ENCODE measurements at places on chromosomes 12 and 14.

DNA sequence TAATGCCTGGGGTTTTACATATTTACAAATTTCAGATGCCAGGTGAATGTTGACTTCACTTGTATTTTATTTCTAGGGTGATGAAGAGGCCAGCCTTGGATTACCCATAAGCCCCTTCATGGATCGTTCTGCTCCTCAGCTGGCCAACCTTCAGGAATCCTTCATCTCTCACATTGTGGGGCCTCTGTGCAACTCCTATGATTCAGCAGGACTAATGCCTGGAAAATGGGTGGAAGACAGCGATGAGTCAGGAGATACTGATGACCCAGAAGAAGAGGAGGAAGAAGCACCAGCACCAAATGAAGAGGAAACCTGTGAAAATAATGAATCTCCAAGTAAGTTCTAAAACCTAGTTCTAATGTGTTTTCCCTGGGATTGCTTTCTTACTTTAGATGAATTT is 41.3 kb upstream of the SLCO1C1 start:
- no peaks in the 10 kb centered on the region for H3K27me3 ChIP-seq
- H3K36me3 ChIP-seq = peaks cover 50% of the 10 kb centered on the region
- H3K4me1 ChIP-seq = no peaks in the 10 kb centered on the region

GRCh38 chr14:70086685-70087379 is 101.9 kb downstream of the SLC8A3 start:
- DNase-seq = no peak
- no peaks in the 10 kb centered on the region for H3K27me3 ChIP-seq
- H3K27ac ChIP-seq = no peak overlapping the region
- H3K4me1 ChIP-seq = no peaks in the 10 kb centered on the region
- H3K36me3 ChIP-seq = no peaks in the 10 kb centered on the region
- no peak overlapping the region for H3K4me3 ChIP-seq

DNA sequence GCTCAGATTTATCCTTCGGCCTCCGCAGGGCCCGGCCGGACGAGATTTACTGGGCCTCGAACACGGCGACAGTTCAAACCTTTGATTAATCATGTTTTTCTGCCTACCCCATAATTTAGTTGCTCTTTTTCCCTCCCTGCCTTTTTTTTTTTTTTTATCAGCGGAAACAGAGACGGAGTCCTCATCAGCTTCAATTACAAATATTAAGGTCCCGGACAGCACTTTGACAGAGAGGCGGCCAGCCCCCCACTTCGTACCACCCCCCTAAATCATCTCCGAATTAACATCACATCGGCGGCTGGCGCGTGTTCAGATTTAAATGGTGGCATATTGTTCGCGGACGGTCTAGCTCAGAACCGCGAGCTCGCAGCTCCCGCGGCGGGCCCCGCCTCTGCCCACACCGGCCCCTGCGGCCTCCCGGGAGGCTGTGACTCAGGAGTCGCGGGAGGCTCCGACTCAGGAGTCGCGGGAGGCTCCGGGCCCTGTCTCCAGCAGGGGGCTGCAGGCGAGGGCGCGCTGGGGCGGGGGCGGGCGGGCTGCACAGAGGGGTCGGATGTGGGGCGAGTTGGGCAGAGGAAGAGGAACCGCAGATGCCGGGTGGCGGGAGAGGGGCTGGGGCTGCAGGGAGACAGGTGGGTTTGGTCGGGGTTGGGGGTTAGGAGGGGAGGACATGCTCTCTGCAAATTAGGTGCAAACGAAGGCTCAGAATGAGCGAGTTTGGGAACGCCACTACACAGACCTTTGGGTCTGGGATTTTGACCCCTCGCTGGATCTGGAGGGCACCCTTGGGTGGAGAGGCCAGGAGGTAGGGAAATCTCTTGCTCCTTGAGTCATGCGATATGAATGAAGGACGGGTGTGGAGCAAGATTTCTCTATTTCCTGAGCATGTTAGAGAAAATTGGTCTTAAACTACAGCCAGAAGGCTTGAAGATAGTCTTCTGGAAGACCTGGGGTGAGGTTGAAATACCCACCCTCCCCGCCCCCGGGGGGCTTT is 19.6 kb upstream of the ATP5MC2 start:
- no peaks in the 10 kb centered on the region for H3K36me3 ChIP-seq
- peaks cover 19% of the 10 kb centered on the region for H3K4me1 ChIP-seq
- peaks cover 69% of the 10 kb centered on the region for H3K27me3 ChIP-seq
- no peak for DNase-seq

GRCh38 chr12:11891346-11891745 is 179.4 kb upstream of the BCL2L14 start:
- H3K27ac ChIP-seq = peak overlapping the region; percentile 62
- H3K36me3 ChIP-seq = peaks cover 29% of the 10 kb centered on the region
- H3K27me3 ChIP-seq = no peaks in the 10 kb centered on the region
- DNase-seq = no peak
- peaks cover 30% of the 10 kb centered on the region for H3K4me1 ChIP-seq

Measured in tibial artery (tissue), 4 donors.